ENCODE measurements at places on chromosomes 12 and 14.

DNA sequence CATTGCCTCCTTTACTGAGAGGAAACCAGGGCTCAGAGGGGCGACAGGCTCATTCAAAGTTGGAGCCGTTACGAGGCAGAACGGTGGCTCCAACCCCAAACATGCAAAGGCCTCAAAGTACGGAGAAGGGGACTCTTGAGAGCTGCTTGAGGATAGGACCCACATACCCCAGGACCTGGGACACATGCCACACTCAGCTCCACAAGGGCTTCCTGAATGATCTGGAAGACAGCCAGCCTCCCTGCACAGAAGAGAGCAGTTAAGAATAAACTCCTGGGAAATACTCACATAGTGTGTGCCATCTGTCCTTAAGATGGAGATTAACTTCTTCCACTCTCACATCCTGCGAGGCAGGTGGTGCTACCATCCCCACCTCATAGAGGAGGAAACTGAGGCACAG is 26.6 kb upstream of the NXPH4 start:
- no peaks in the 10 kb centered on the region for H3K27me3 ChIP-seq
- no peak for DNase-seq
- no peaks in the 10 kb centered on the region for H3K4me1 ChIP-seq

- DNase-seq: no peak
- no peaks in the 10 kb centered on the region for H3K4me1 ChIP-seq
- H3K27ac ChIP-seq: no peak overlapping the region
- H3K4me3 ChIP-seq: no peak overlapping the region
- H3K36me3 ChIP-seq: no peaks in the 10 kb centered on the region
These were observed 20.1 kb downstream of the NOVA1 start for GRCh38 chr14:26577711-26578110.

- no peaks in the 10 kb centered on the region for H3K4me1 ChIP-seq
- H3K27ac ChIP-seq: no peak overlapping the region
- no peak for DNase-seq
- H3K36me3 ChIP-seq: no peaks in the 10 kb centered on the region
- peaks cover 5% of the 10 kb centered on the region for H3K27me3 ChIP-seq
These were observed 129.5 kb downstream of the STXBP6 start for GRCh38 chr14:24920265-24921075.

DNA sequence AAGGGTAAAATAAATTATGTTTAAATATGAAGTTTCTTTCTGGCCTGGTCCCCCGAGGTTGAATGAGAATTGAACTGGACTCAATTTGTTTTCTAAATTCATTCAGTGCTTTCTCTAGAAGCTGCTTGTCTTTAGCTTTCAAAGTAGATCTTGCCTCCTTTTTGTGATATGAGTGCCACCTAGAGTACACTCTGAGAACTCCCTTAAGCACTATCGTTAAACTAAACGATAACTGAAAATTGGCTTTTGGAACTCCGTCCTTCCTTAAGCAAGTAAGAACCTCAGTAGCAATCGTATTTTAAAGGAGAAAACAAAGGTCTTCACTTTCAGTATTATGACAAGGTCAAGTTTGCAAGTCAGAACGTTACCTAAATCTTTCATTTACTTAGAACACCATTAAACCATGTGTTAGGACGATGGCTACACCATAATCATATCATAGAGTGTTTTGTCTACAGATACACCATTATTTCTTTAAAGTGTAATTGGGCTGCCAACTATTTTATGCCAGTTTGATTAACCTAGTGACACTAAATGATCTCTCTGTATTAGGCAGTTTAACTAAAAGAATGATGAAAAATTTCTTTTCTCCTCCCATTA is 364.8 kb downstream of the SNAPC1 start:
- H3K36me3 ChIP-seq: no peaks in the 10 kb centered on the region
- no peak for DNase-seq
- H3K27me3 ChIP-seq: peaks cover 20% of the 10 kb centered on the region
- H3K27ac ChIP-seq: no peak overlapping the region
- no peaks in the 10 kb centered on the region for H3K4me1 ChIP-seq

Data from activated naive CD8-positive, alpha-beta T cell treated with anti-CD3 and anti-CD28 coated beads, Interleukin-2, amount 50 U/mL, for 24 hours (primary cell).